Stimulated activated CD4-positive, alpha-beta T cell treated with anti-CD3 and anti-CD28 coated beads, Interleukin-1b, Interleukin-23, amount 100 ng/mL, for 1 hour (primary cell): ENCODE measurements at places on chromosomes 11 and 22.

- DNase-seq = no peak
Observed at GRCh38 chr11:44950031-44950624, 555 bp downstream of the TP53I11 start.

- DNase-seq = no peak
Observed at GRCh38 chr11:34493468-34493867, 20.1 kb downstream of the ELF5 start.

DNA sequence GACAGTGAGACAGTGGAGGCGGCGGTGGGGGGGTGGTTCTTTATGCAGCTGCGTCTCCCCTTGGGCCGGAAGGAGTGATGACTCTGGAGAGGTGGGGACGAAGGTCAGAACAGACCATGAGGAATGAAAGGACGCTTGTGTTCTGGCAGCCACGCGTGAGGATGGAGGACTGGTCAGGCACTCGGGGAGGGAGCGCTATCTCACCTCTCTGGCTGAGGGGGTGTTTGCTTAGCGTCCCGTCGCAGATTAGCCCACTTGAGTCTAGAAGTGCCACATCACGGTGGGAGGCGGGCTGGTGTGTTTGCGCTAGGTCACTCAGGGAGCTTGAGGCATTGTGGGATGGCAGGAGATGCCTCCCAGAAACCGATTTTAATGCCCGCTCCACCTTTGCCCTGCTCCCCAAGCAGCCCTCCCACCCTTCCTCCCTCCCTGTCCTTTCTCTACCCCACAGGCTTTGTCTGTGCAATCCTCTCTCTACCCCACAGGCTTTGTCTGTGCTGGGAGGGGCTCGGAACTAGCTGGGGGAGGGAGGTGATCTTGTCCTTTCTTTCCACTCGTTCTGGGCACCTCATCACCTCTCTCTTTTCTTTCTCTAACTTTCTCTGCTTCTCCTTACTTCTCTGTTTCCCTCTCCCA is 97.8 kb downstream of the PKNOX2 start:
- DNase-seq = no peak

DNA sequence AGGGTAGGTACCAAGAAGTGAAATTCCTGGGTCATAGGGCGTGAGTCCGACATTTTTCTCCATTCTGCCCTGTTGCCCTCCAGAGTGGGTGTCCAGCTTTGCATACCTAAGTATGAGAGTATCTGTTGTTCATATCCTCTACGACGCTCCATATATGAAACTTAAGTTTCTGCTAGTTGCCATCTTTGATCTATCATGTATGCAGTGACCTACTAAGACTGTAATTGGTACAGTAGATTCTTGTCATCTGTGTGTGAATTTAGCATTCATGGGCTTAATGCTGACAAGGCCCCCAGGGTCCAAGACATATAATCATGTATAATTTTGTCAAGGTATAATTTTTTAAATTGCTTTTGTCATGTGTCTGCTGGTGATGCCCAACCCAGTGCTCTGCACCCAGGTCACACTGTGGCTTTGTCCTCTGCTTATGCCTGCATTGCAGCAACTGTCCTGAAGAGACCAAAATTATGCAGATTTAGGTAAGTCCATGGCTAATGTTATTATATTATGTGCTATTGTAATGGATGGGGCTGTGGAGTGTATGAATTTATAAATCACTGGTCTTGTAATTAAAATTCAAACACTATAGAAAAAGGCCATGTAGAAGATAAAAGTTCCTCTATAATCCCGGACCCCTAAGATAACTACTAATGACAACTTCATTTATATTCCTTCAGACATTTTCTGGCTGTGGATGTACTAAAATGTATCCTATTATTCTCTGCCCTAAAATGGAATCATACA is 12.2 kb downstream of the NEAT1 start:
- DNase-seq = no peak

DNA sequence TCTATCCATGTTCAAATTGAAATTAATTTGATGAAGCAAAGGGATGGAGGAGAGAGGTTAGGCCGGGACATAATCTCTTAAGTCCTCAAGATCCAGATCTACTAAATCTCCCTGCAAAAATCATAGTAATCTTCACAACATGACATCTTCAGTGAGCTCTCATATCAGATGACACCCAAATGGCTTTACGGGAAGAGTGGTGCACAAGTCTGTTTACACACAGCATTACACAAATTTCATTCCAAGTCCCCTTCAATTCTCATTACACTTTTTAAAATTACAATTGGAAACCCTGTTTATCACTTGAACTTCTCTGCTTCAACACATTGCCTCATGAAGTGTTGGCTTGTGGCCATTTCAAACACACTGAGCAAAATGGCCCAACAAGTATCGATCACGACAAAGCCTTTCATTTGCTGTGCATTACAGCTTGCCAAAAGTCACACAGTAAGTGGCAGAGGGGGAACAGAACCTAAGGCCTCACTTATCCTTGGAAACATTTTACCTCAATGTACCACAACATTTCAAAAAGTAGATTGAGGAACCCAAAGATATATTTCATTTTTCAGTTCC is 17.9 kb upstream of the TPH1 start:
- DNase-seq = no peak

GRCh38 chr11:111819161-111819828 is 52.1 kb downstream of the ALG9 start:
- no peak for DNase-seq

DNA sequence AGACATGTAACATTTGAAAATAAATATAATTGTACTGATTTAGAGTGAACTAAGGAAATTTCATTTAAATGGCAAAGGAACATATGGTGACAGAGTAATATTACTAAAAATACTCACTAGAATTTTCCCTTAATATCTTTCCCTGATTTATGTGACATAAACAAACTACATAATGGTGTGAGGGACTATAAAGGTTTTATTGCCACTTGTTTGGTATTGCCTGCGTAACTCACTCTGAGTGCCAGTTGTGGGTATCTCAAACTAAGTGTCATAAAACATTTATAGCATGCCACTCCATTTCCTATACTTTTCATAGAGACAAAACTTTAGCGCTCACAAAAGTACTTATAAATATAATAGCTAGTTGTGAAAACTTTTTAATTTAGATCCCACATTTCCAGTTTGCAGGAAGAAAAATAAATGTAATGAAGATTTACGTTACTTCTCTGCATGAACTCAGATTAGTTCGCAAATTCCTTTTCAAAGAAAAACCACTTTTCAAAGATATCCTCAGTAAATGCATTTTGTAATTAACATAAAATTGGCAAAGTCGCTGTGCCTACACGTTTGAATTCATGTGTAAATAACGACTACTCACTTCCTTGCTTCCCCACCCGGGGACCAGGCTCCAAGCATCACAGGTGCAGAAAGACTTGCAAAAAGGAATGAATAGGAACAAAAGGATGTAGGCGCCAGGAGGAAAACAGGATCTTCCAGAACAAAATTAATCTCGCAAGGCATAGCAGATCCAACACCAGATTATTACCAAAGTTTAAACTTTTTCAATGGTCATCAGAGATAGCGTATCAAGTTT is 1.6 kb upstream of the QSER1 start:
- no peak for DNase-seq

DNA sequence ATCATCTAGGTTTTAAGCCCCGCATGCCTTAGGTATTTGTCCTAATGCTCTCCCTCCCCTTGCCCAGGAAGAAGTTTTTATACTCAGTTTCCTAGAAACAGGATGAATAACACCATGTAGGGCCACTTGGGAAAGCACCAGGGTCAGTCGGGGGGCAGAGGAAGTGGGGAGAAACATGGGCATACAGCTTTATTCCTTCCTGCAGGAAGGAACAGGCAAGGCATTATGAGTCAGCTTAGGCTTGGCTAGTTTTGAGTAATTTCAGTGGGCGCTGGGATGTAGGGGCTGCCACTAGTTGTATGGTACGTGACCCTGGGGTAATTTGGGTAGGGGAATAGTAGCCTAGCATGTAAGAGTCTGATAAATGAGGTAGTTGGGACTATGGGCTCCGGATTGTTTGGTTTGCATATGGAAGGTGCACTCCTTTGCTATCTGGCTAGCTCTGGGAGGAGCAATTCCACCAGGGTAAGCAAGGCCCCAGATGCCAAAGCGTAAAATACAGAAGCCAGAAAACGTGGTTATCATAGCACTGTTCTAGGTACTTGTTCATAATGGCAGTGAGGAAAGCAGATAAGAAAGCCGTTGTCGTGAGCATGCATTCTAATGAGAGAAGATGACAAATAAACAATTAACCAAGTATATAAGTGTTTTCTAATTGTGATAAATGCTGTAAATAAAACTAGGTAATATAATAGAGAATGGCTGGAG is 24.8 kb downstream of the ACER3 start:
- no peak for DNase-seq

GRCh38 chr11:130710497-130711012 is 205.7 kb downstream of the SNX19 start:
- DNase-seq = no peak

GRCh38 chr22:30309951-30310741 is 16.6 kb downstream of the TBC1D10A start:
- DNase-seq = no peak

- DNase-seq = no peak
Observed at GRCh38 chr11:76321340-76321739, 59.6 kb downstream of the THAP12 start.

- no peak for DNase-seq
Observed at GRCh38 chr11:19499026-19499669, 213.5 kb upstream of the NAV2 start.

DNA sequence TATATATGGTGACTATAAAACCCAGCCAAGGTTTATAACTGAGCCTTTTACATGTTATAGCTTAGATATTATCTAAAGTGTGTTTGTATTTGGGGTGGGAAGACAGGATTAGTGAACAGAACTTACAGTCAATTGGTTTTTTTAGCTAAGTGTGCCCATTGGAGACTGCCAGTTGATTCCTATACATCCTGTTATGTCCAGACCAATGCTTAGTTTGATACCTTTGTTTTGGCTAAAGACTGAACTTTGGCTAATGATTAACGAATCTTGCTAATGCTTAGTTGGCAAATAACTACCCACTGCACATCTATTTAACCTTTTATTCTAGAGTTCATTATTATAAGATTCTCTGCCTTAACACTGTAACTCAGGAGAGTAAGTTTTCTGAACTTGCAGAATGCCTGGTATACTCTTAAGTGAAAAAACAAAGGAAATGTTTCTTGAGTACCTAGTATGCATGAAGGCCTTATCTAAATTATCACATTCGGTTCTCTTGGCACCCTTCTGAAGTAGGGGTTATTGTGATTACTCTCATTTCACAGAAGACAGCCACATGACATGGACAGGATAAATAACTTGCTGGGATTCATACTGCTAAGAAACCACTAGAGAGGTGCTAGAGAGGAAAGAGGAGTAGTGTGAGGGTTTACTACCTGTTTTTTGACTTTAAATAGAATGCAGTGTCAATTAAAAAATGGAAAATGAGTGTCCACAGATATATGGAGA is 54.0 kb downstream of the KREMEN1 start:
- no peak for DNase-seq

DNA sequence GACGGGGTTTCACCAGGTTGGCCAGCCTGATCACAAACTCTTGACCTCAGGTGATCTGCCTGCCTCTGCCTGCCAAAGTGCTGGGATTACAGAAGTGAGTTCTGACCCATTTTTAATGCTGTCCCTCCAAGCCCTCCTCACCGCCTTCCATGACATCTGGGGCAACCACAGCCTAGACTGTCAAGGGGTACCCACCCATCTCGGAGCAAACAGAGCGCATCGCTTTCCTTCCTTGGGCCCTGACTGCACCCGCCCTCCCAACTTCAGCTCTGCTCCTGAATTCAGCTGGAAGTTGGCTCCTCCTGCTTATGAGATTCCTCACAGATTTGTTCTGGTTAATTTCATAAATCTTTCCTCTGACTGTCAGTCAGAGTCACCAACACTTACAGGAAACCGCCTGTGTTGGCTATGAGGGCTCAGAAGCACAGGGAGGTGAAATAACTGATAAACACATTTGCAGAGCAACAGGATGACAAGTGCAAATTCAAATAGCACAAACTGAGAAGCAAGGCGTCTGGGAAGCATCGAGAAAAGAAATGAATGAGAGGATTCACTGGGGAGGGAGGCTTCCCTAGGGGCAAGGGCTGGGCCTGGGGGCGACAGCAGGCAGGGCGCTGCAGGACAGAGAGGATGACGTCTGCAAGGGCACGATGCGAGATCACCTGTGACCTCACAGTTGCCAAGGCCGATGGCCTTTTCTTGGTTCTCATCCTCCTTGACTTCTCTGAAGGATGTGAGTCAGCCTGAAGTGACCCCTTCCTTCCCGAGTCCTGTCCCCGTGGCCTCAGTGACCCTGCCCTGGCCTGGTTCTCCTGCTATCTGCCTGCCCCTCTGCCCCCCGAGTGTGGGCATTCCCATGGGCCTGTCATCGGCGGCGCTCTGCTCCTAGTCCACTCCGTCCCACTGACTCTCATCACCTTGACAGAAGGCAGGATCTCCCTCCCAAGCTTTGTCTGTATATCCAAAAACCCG is 6.1 kb downstream of the IFT27 start:
- DNase-seq = no peak

DNA sequence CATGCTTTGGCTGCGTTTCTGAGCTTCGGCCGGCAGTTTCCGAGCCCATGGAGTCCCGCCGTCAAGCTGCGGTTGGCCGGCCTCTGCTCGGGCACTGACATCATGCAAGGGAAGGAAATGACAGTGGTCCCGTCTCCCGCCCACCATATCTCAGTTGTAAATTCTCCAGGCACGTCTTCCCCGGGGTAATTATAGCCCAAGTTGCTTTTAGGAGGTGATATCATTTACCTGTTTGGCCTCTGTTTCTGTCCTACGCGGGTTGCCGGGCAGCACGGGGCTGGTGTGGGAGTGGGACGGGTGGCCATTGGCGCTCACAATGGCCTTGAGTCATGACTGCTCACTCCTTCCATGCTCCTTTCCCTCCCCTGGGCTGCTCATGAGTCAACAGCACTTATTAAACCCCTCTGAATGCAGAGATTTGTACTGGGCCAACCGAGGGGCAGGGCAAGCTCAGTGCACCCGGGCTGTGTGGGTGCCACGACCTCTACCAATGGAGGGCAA is 4.2 kb upstream of the ANO1 start:
- DNase-seq = no peak

- DNase-seq = no peak
Observed at GRCh38 chr11:12288212-12288930, 89.0 kb upstream of the PARVA start.

- no peak for DNase-seq
Observed at GRCh38 chr11:48041877-48042695, 61.7 kb downstream of the PTPRJ start.

DNA sequence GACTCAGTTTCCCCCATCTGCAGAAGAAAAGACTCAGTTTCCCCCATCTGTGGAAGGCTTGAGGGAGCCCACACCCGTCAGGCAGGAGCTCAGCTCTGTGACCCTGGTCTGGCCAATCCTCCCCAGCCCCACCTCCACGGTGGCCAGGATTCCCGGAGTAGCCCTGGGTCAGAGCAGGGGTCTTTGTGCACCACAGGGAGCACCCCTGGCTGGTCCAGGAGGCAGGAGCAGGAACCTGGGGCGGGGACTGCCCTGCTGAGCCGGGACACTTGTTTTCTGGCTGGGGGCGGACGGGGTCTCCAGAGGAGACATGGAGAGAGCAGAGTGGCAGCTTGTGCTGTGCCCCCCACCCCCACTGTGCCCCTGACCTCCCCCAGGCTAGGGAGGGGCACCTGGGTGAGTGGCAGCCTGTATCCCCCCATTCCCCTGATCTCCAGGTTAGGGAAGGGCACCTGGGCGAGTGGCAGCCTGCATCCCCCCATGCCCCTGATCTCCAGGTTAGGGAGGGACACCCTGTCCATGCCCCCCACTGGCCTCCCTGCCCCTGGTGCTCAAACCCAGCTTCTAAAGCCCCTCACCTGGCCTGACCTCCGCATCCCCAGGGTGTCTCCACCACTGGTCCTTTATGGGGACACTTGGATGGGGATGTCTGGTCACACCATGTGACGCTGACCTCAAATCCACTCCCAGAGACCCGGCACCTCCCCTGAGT is 18.8 kb downstream of the IL17REL start:
- DNase-seq = no peak

- no peak for DNase-seq
Observed at GRCh38 chr11:105148241-105148640, 8.7 kb upstream of the CARD18 start.
